ENCODE measurements at places on chromosomes 3 and 15.

DNA sequence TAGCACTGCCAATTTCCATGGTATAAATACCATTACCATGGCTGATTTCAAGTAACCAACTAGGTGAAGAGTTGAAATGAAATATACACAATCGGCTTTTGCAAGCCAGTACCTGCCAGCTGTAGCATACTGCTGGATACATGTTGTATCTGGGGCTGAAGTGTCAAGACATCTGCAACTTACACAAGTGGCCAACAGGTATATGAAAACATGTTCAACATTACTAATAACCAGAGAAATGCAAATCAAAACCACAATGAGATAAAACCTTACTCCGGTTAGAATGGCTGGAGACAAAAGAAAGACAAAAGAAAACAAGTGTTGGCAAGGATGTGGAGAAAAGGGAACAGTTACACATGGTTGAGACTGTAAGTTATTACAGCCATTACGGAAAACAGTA, 11.6 kb downstream of the ATOSA start:
- peaks cover 13% of the 10 kb centered on the region for H3K4me1 ChIP-seq
- no peak for DNase-seq
- H3K27me3 ChIP-seq, result no peaks in the 10 kb centered on the region
- no peak overlapping the region for H3K4me3 ChIP-seq

DNA sequence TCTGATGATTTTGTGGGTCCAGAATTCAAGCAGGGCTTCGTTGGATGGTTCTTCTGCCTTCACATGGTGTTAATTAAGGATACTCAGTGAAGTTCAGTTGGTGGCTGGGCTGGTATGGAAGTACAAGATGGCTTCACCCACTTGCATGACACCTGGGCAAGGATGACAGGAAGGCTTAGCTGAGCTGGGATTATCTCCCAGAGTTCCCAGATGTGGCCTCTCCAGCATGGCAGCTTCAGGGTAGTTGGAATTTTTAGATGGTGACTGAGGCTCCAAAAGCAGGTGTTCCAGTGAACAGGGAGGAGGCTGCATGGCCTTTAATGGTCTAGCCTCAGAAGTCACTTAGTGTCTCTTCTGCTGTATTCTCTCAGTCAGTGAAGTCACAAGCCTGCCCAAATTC, 135.5 kb downstream of the THRB start:
- no peaks in the 10 kb centered on the region for H3K36me3 ChIP-seq
- DNase-seq, result no peak
- H3K27ac ChIP-seq, result no peak overlapping the region
- H3K4me3 ChIP-seq, result no peak overlapping the region
- no peaks in the 10 kb centered on the region for H3K4me1 ChIP-seq
- no peaks in the 10 kb centered on the region for H3K27me3 ChIP-seq

DNA sequence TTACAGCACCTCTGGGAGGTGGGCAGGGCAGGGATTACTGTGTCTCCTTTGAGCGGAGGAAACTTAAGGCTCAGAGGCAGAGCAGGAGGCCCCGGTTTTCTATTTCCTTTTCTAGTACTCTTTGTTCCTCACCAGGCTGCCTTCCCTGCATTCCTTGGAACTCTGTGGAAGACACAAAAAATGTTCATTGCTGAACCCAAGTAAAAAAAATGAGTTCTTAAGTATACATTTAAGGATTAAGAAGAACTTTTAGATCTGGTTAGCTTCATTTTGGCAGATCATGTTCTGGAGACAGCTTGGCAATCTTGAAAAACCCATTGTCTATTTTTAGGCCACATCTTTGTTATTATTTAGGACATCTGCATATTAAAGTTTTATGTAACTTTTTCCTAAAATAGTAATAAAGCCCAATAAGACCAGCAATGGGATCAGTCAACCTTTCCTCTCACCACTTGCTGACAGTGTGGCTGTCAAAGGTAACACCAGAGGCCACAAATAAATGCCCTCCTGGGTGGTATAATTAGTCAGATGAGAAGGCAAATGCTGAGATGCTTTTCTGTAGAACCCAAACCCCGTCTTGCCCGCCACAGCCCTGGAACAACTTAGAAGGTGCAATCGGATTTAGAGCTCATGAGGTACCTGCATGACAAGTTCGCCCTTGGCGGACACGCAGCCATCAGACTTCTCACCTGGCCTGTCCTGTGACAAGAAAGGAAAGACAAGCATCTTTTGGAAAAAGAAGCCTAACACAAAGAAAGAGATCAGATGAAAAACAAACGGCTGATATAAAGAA, 97.2 kb downstream of the DGKG start:
- peaks cover 8% of the 10 kb centered on the region for H3K4me1 ChIP-seq
- H3K27me3 ChIP-seq, result peaks cover 10% of the 10 kb centered on the region
- DNase-seq, result no peak

DNA sequence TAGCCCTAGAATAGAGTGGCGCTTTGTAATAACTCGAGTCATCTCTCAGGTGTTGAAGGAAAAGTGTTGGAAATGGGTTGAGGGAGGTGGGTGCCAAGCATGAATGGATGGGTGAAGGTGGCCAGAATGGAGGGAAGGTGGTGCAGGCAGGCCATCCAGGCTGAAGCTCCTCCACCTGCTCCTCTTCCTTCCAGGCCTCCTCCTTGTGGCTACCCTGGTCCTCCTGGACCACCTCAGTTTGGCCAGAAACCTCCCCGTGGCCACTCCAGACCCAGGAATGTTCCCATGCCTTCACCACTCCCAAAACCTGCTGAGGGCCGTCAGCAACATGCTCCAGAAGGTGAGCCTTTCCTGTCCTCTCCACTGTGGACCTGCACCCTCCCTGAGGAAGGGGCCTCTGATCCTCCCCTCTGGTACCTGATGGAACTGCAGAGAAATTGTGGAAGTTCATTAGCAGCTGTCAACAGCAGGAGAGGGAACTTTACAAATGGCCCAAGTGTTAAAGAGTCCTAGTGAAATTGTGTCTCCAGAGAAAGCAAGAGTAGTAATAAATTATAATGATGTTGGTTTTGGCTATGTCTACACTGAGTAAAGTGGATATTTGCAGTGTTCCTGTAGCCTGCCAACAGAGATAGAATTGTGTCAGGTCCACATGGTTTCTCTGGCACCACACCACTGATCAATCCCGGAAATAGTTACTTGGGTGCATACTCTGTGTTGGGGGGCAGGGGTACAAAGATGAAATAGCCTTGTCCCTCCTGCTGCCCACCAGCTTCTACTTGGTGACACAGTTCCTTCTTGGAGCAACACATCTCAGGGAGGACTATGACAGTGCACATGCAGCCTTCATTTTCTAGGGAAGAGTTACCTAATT, 1.6 kb downstream of the IL12A start:
- H3K4me3 ChIP-seq, result no peak overlapping the region
- peaks cover 3% of the 10 kb centered on the region for H3K27me3 ChIP-seq
- no peak for DNase-seq
- H3K36me3 ChIP-seq, result no peaks in the 10 kb centered on the region
- H3K27ac ChIP-seq, result no peak overlapping the region

GRCh38 chr15:81752546-81752942, 293.3 kb downstream of the MEX3B start:
- H3K27me3 ChIP-seq, result no peaks in the 10 kb centered on the region
- no peaks in the 10 kb centered on the region for H3K36me3 ChIP-seq
- H3K27ac ChIP-seq, result no peak overlapping the region
- DNase-seq, result no peak
- H3K4me1 ChIP-seq, result no peaks in the 10 kb centered on the region

DNA sequence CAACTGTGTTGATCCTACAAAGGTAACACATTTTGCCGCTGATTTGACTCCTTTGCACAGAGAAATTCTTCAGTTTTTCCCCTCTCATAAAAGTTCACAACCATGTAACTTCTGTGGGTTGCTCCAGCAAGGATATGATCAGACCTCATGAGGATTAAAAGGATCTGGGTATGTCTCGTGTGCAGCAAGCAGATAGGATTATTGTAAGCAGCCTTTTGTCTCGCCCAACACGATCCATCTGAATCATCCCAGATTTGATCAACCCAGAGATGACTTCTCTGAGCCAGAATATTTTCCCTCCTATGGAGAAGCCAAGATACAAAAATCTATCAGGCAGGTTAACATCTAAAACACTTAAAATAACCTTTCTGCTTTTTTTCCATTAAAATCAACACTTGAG, 12.8 kb upstream of the BNIP2 start:
- no peaks in the 10 kb centered on the region for H3K4me1 ChIP-seq
- DNase-seq, result no peak
- H3K36me3 ChIP-seq, result no peaks in the 10 kb centered on the region
- H3K4me3 ChIP-seq, result no peak overlapping the region

GRCh38 chr3:195102609-195103467, 168.1 kb downstream of the XXYLT1 start:
- H3K4me1 ChIP-seq, result peaks cover 23% of the 10 kb centered on the region
- peak overlapping the region; percentile 1 for H3K27ac ChIP-seq
- H3K36me3 ChIP-seq, result no peaks in the 10 kb centered on the region
- no peaks in the 10 kb centered on the region for H3K27me3 ChIP-seq

GRCh38 chr3:130414457-130414856, 69.0 kb downstream of the COL6A5 start:
- peaks cover 10% of the 10 kb centered on the region for H3K27me3 ChIP-seq
- H3K4me3 ChIP-seq, result no peak overlapping the region
- H3K4me1 ChIP-seq, result no peaks in the 10 kb centered on the region
- H3K27ac ChIP-seq, result no peak overlapping the region
- H3K36me3 ChIP-seq, result no peaks in the 10 kb centered on the region

GRCh38 chr3:61110576-61110975, 140.7 kb downstream of the FHIT start:
- H3K4me1 ChIP-seq, result peaks cover 3% of the 10 kb centered on the region
- no peak for DNase-seq
- no peak overlapping the region for H3K27ac ChIP-seq
- peaks cover 6% of the 10 kb centered on the region for H3K36me3 ChIP-seq
- no peaks in the 10 kb centered on the region for H3K27me3 ChIP-seq

- no peaks in the 10 kb centered on the region for H3K36me3 ChIP-seq
- H3K27ac ChIP-seq, result no peak overlapping the region
- H3K4me1 ChIP-seq, result no peaks in the 10 kb centered on the region
- no peak overlapping the region for H3K4me3 ChIP-seq
Measured at GRCh38 chr15:62913246-62913645, 129.3 kb upstream of the TPM1 start.

DNA sequence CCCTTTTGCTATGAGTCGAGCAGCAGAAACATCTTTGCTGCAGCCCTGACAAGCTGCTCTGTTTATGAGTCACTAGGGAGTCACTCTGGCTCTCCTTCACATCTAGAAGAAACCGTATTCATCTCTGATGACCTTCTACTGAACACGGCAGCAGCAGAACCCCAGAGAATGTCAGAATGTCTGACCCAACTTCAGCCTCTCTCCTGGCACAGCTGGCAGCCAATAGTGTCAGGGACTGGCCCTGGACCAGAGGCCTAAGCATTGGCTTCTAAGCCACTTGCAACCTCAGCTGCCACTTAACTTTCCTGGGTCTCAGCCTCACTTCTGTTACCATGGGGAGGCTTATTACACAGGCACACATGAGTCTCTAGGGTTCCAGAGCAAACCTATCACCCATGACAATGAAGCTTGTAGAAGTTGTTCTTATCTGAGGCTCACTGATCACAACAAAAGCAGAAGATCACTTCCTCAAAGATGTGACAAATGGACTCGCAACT, 184.1 kb upstream of the TLE3 start:
- H3K27ac ChIP-seq, result no peak overlapping the region
- peaks cover 4% of the 10 kb centered on the region for H3K27me3 ChIP-seq
- peaks cover 19% of the 10 kb centered on the region for H3K4me1 ChIP-seq
- DNase-seq, result no peak
- no peak overlapping the region for H3K4me3 ChIP-seq
- no peaks in the 10 kb centered on the region for H3K36me3 ChIP-seq

DNA sequence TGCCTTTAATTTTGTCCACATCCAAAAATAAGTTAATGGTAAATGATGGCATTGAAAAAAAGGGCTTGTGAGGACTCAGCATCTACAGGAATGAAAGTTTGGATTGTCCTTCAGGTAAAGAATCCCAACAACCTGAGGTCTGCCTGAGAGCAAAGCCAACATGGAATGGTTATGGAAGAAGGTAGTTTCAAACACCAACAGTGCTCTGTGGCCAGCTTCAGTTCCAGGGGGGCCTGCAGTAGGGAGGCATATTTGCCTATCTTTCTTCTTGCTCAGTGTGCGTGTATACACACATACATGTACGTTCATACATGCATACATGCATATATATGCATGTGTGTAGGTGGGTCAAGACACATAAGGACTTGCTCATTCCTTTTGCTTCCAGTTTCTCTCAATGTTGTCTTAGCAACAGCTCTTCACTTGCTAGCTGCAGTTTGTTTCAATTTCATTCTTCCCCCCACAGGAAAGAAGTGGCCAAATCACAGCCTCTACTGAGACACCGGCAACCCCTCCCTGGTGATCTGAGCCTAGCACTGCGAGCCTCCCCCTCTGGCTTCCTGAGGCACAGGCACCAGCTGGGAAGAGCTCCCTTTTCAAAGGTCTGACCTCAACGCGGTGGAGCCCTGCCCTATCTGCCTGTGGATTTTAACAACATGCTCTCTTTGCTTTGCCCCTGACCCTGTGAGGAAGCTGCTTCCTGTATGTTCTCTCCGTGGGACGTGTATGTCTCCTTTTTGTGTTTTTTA, 146.2 kb downstream of the KLF13 start:
- peaks cover 42% of the 10 kb centered on the region for H3K4me1 ChIP-seq
- peaks cover 12% of the 10 kb centered on the region for H3K36me3 ChIP-seq
- peak; percentile 55 for DNase-seq
- H3K4me3 ChIP-seq, result peak overlapping the region; percentile 65
- H3K27ac ChIP-seq, result peak overlapping the region; percentile 91

GRCh38 chr15:66611257-66612053, 45.7 kb upstream of the LCTL start:
- no peaks in the 10 kb centered on the region for H3K27me3 ChIP-seq
- H3K27ac ChIP-seq, result no peak overlapping the region
- no peaks in the 10 kb centered on the region for H3K36me3 ChIP-seq

GRCh38 chr15:29018120-29018805, 132.5 kb downstream of the APBA2 start:
- no peak overlapping the region for H3K27ac ChIP-seq
- no peak overlapping the region for H3K4me3 ChIP-seq
- peaks cover 30% of the 10 kb centered on the region for H3K4me1 ChIP-seq
- H3K27me3 ChIP-seq, result no peaks in the 10 kb centered on the region

GRCh38 chr3:131795390-131796090, 239.3 kb downstream of the CPNE4 start:
- no peak overlapping the region for H3K4me3 ChIP-seq
- H3K4me1 ChIP-seq, result peaks cover 12% of the 10 kb centered on the region
- no peaks in the 10 kb centered on the region for H3K36me3 ChIP-seq

GRCh38 chr3:56886314-56886713, 84.6 kb upstream of the ARHGEF3 start:
- peaks cover 93% of the 10 kb centered on the region for H3K4me1 ChIP-seq
- peak overlapping the region; percentile 66 for H3K4me3 ChIP-seq
- H3K36me3 ChIP-seq, result peaks cover 2% of the 10 kb centered on the region
- H3K27me3 ChIP-seq, result no peaks in the 10 kb centered on the region
- H3K27ac ChIP-seq, result peak overlapping the region; percentile 96

GRCh38 chr3:133828576-133829309, 23.1 kb downstream of the SRPRB start:
- no peak for DNase-seq
- peaks cover 2% of the 10 kb centered on the region for H3K27me3 ChIP-seq
- H3K4me3 ChIP-seq, result no peak overlapping the region
- H3K27ac ChIP-seq, result no peak overlapping the region
- H3K4me1 ChIP-seq, result no peaks in the 10 kb centered on the region

DNA sequence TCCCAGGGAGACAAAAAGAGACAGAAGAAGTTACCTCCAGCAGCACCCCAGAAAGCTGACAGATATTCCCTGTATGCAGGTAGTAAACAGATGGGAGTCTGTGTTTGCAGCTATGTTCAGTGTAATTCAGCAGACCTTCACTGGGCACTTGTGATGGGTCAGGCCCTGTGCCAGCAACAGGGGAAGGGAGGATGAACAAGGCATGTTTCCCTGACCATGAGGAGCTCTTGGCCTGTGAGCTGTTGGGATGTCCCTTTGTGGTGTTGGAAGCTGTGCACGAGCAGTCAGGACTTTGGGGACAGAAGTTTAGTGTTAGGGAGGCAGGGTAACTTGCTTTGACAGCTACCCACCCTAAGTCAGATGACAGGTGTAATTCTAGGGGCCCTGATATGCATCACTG, 106.0 kb upstream of the TRIM42 start:
- no peaks in the 10 kb centered on the region for H3K4me1 ChIP-seq
- no peak overlapping the region for H3K4me3 ChIP-seq
- no peaks in the 10 kb centered on the region for H3K27me3 ChIP-seq
